ENCODE measurements at places on chromosomes 4 and X.

DNA sequence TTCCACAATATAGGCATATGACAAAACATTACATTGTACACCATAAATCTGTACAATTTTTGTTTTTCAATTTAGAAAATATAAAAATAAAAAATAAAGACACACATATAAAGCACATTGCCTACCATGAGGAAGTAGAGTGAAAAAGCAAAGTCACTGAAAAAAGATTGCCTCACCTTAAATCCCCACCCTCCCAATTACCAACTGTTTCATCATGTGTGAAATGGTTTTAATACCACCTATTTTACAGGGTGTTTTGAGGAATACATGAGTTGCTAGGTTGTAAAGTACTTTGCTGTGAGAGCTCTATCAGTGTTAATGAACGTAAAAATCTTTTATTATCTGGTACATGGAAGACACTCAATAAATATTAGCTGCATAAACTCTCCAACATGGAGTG is 373.6 kb upstream of the NDST3 start:
- no peak overlapping the region for H3K27ac ChIP-seq
- no peak overlapping the region for H3K4me3 ChIP-seq
- H3K4me1 ChIP-seq, result no peaks in the 10 kb centered on the region
- H3K36me3 ChIP-seq, result no peaks in the 10 kb centered on the region
- no peaks in the 10 kb centered on the region for H3K27me3 ChIP-seq

DNA sequence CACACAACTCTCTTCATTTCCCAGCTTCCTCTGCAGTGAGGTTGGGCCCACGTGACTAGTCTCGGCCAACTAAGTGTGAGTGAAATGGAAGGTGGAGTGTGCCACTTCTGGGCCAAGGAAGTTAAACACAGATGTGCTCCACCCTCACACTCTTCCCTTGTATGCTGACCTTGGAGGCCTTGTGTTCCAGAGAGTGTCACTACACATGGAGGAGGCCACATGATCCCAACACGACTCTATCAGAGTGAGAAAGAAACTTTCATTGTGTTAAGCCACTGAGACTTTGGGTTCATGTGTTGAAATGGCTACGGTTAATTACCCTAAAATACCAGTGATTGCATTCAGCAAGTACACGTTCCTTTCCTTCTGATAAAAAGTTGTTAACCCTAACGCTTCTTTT is 55.1 kb downstream of the TBC1D9 start:
- H3K4me3 ChIP-seq, result no peak overlapping the region
- H3K4me1 ChIP-seq, result no peaks in the 10 kb centered on the region
- H3K36me3 ChIP-seq, result no peaks in the 10 kb centered on the region
- no peak overlapping the region for H3K27ac ChIP-seq
- H3K27me3 ChIP-seq, result no peaks in the 10 kb centered on the region
- no peak for DNase-seq

DNA sequence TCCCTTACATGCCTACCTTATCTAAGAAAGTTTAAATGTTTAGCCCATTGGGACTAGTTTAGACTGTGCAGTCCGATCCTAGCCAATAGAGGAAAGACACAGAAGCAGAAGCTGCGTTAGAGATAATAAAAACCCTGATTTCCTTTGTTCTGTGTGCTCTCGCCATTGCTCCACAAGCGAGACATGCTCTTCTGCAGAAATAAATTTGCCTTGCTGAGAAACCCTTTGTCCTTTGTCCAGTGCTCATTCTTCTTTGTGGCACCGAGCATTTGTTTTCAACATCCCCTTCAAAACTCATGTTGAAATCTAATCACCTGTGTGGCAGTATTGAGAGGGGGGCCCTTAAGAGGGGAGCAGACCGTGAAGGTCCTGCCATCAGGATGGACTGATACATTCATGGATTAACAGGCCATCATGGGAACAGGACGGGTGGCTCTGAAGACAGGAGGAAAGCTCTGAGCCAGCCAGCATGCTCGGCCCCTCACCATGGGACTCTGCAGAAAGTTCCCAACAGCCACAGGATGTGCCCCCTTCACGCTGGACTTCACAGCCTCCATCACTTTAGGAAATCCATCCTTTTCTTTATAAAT is 94.5 kb downstream of the ABLIM2 start:
- H3K4me1 ChIP-seq, result no peaks in the 10 kb centered on the region
- H3K36me3 ChIP-seq, result peaks cover 19% of the 10 kb centered on the region
- H3K27me3 ChIP-seq, result no peaks in the 10 kb centered on the region
- H3K4me3 ChIP-seq, result no peak overlapping the region
- H3K27ac ChIP-seq, result no peak overlapping the region

- no peaks in the 10 kb centered on the region for H3K36me3 ChIP-seq
- no peak for DNase-seq
- no peak overlapping the region for H3K27ac ChIP-seq
- H3K4me1 ChIP-seq, result no peaks in the 10 kb centered on the region
- H3K27me3 ChIP-seq, result no peaks in the 10 kb centered on the region
These were observed 667.1 kb downstream of the SH3BGRL start for GRCh38 chrX:81868979-81869378.

Measured in ascending aorta (tissue), 2 donors.